Myometrial cell (primary cell): ENCODE measurements at places on chromosomes 4 and X. TPM values are rescaled to one million over a fixed set of nuclear protein-coding genes. Genes with fewer than 3 reads are reported as not detected.

The BEND2 gene
- total RNA-seq, result not detected in 2 replicates

The HSD17B13 gene
- under 0.01 and 1.1 TPM in 2 replicates for total RNA-seq

The SPARCL1 gene
- total RNA-seq, result not detected in 2 replicates

The ETDB gene
- total RNA-seq, result not detected in 2 replicates

The XPNPEP2 gene
- total RNA-seq, result 1.7 TPM in 1 of 2 replicates, not detected in the other

The RGN gene
- total RNA-seq, result 2.1 and 3.7 TPM in 2 replicates

The MTTP gene
- under 0.01 and 0.35 TPM in 2 replicates for total RNA-seq

The NUDT10 gene
- total RNA-seq, result 0.86 and 1.9 TPM in 2 replicates

The DTHD1 gene
- not detected in 2 replicates for total RNA-seq

The CT45A5 gene
- not detected in 2 replicates for total RNA-seq

The UGT2B10 gene
- not detected in 2 replicates for total RNA-seq

The RAB28 gene
- total RNA-seq, result 15.6 and 23.2 TPM in 2 replicates

The TRIM75 gene
- not detected in 2 replicates for total RNA-seq
